ENCODE measurements at places on chromosomes 2 and 18.

DNA sequence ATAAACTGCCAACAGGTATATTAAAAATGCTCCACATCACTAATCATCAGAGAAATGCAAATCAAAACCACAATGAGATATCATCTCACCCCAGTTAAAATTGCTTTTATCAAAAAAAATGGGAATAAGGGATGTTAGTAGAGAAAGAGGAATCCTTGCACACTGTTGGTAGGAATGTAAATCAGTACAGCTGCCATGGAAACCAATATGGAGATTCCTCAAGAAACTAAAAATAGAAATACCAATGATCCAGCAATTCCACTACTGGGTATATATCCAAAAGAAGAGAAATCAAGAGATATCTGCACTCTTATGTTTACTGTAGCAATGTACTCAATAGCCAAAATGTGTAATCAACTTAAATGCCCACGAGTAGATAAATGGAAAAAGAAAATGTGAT lies 40.6 kb downstream of the ZRANB3 start:
- no peak for DNase-seq

DNA sequence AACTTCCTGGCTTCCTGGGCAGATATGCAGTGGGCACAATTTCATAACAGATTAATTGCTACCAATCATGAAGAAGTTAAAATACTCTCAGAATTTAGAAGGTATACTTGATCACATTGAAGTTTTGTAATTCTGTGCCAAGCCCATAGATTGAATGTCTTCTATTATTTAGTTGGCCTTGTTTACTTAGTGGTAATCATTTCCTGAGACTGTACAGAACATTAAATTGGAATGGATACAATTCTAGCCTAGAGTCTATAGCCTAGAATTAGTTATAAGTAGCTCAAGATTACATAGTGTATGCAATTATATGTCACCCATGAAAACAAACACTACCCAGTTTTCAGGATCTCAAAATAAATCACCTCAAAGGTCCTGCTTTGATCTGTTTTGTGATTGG lies 615.8 kb downstream of the XIRP2 start:
- DNase-seq, result no peak

DNA sequence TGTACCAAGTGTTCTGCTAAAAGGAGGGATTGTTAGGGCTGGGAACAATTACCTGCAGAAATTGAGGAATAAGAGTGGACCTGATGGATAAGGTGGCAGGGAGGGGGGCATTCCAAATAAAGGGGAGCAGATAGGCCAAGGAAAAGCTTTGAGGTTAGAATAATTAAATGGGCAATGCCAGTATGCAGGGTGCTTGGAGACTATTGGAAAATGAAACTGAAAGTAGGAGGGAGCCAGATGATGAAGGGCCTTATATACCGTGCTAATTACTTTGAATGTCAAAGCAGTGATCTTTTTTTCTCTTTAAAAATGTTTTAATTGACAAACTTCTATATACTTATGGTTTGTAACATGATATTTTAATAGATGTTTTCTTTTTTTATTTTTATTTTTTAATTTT lies 42.9 kb downstream of the MMADHC start:
- peak; percentile 35 for DNase-seq

- no peak for DNase-seq
Observed at GRCh38 chr2:118292991-118293390, 204.7 kb downstream of the INSIG2 start.

GRCh38 chr18:61893971-61894750 lies 1.4 kb upstream of the RNF152 start:
- DNase-seq, result peak; percentile 72

- no peak for DNase-seq
Observed at GRCh38 chr18:59072727-59073421, 66.8 kb upstream of the SEC11C start.

DNA sequence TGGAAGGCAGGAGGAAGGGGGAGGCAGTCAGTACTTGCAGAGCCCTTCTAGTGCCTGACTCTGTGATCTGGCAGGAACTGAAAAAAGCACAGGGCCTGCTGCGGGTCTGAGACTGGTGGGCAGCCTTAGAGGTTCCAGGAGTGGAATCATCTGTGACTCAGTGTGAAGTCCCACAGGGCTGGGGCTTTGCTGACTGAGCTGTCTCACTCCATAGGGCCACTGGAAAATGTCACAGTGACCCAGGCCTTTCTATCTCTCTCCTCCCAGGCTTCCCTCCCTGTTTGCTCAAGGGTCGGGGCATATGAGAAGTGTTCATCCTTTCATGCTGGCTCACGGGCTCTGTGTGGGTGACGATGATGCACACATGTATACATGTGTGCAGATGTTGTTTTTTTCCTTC lies 47.1 kb upstream of the ZFP36L2 start:
- no peak for DNase-seq

DNA sequence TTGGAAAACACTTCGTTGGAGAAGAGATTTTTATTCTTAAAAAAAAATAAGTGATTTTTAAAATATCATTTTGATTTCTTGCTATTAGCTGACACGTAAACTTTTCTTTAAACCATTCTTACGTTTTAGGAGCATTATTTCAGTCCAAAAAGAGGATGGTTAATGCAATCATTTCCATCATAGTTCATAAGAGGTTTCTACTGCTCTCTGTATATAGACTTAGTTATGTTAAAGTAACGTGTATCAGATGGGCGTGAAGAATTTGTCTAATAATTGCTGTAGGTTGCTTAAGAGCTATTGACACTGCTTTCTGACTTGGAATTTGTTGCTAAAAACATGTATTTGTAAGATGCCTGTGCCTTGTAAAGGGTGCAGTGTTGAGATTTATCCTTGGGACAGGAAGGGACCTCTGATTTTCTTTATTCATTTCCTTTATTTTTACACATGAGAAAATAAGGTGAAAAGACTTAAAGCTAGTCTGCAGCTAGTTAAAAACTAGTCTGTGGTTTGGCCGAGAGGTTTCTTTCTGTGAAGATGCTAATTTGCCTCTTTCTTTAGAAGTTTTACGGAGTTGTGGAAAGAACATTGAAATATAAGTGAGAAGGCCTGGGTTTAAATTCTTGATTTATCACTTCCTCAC lies 2.9 kb downstream of the ANKRD12 start:
- no peak for DNase-seq

GRCh38 chr18:9709304-9709877 lies 1.3 kb downstream of the RAB31 start:
- no peak for DNase-seq

Measured in CD4-positive, alpha-beta T cell treated with Interleukin-21 for 1 hour (primary cell).